ENCODE measurements at places on chromosomes 12 and 14. TPM values are rescaled to one million over a fixed set of nuclear protein-coding genes. Genes with fewer than 3 reads are reported as not detected.

Gene ACRBP
- total RNA-seq = 5.1 TPM

Gene TMEM132D
- total RNA-seq = not detected

Gene PXN
- total RNA-seq = 105 TPM

- peaks cover 6% of the 10 kb centered on the region for H3K4me1 ChIP-seq
- no peak overlapping the region for H3K27ac ChIP-seq
- H3K27me3 ChIP-seq = no peaks in the 10 kb centered on the region
These were observed 367.6 kb upstream of the PRICKLE1 start for GRCh38 chr12:42957136-42957535.

DNA sequence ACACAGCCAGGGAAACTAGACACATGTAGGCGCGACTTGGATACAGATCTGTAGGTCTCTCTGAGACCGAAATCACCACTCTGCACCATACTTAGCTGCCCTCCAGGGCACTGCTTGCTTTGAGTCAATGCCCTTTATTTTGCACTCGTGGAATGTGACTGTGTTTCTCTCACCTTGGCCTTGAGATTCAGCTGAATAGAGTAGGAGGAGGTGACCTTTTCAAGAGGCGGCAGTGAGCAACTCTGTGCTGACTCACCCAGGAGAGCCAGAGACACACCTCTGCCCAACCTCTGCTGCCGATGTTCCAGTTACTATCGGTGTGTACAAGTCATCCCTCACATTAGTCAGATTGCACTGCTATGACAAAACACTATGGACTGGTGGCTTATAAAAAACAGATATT lies 583.4 kb downstream of the VRK1 start:
- H3K4me1 ChIP-seq = no peaks in the 10 kb centered on the region
- no peak for DNase-seq
- H3K27me3 ChIP-seq = no peaks in the 10 kb centered on the region
- H3K36me3 ChIP-seq = no peaks in the 10 kb centered on the region
- no peak overlapping the region for H3K27ac ChIP-seq

- no peaks in the 10 kb centered on the region for H3K36me3 ChIP-seq
- no peak overlapping the region for H3K4me3 ChIP-seq
- no peak overlapping the region for H3K27ac ChIP-seq
- H3K4me1 ChIP-seq = no peaks in the 10 kb centered on the region
These were observed 977 bp upstream of the KRT5 start for GRCh38 chr12:52521175-52521567.

GRCh38 chr14:53942970-53943750 lies 13.5 kb downstream of the BMP4 start:
- no peaks in the 10 kb centered on the region for H3K36me3 ChIP-seq
- no peak for DNase-seq
- no peaks in the 10 kb centered on the region for H3K27me3 ChIP-seq
- H3K27ac ChIP-seq = no peak overlapping the region

DNA sequence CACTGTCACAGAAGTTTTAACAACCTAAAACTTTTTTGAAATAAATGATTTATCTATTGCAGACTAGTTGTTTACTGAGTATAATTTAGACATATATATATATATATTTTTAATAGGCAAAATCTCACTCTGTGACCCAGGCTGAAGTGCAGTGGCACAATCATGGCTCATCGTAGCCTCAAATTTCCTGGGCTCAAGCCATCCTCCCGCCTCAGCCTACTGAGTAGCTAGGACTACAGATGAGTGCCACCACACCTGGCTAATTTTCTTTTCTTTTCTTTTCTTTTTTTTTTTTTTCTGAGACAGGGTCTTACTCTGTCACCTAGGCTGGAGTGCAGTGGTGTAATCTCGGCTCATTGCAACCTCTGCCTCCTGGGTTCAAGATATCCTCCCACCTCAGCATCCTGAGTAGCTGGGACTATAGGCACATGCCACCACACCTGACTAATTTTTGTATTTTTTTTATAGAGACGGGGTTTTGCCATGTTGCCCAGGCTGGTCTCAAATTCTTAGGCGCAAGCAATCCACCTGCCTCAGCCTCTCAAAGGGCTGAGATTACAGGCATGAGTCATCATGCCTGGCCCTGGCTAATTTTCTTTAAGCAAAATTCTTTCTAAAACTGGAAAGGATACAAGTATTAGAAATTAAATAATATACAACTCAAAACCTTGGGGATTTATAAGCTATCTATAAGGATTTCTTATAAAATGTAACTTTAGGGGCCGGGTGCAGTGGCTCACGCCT lies 23.1 kb downstream of the EEA1 start:
- H3K27ac ChIP-seq = no peak overlapping the region
- DNase-seq = no peak
- H3K36me3 ChIP-seq = no peaks in the 10 kb centered on the region
- H3K4me3 ChIP-seq = no peak overlapping the region
- no peaks in the 10 kb centered on the region for H3K27me3 ChIP-seq

- H3K27me3 ChIP-seq = no peaks in the 10 kb centered on the region
- no peak for DNase-seq
- H3K4me3 ChIP-seq = no peak overlapping the region
- no peaks in the 10 kb centered on the region for H3K4me1 ChIP-seq
These were observed 59.1 kb upstream of the NAP1L1 start for GRCh38 chr12:76143343-76144244.

GRCh38 chr12:28427046-28427445 lies 236.8 kb downstream of the CCDC91 start:
- H3K27ac ChIP-seq = no peak overlapping the region
- no peak for DNase-seq
- H3K4me1 ChIP-seq = peaks cover 10% of the 10 kb centered on the region
- no peaks in the 10 kb centered on the region for H3K27me3 ChIP-seq
- no peak overlapping the region for H3K4me3 ChIP-seq

GRCh38 chr14:104579507-104579906 lies at the start of gene C14orf180:
Gene C14orf180 (plus strand): TSS chr14:104579764. CDS start chr14:104586431, 6,667 bp downstream.
- peak within 1 kb of the TSS; percentile 31 for H3K4me3 ChIP-seq
- DNase-seq = no peak
- peaks cover 39% of the 10 kb centered on the region for H3K4me1 ChIP-seq
- no peaks in the 10 kb centered on the region for H3K36me3 ChIP-seq
- no peaks in the 10 kb centered on the region for H3K27me3 ChIP-seq

GRCh38 chr12:96606134-96606533 lies 116.8 kb downstream of the CFAP54 start:
- no peak overlapping the region for H3K27ac ChIP-seq
- no peaks in the 10 kb centered on the region for H3K4me1 ChIP-seq
- H3K36me3 ChIP-seq = no peaks in the 10 kb centered on the region
- no peak overlapping the region for H3K4me3 ChIP-seq
- DNase-seq = no peak

All from thoracic aorta (tissue), 2 donors.